Activated gamma-delta T cell treated with Interleukin-2 at 50 U/mL for 16 hours (primary cell): ENCODE measurements at places on chromosomes 2 and 18.

- DNase-seq, result no peak
These were observed 53.0 kb downstream of the EPAS1 start for GRCh38 chr2:46350029-46350689.

GRCh38 chr2:223090039-223090438 lies 38.0 kb downstream of the KCNE4 start:
- DNase-seq, result no peak

- no peak for DNase-seq
These were observed 34.8 kb downstream of the ABHD3 start for GRCh38 chr18:21669736-21670285.

- DNase-seq, result no peak
These were observed 288.7 kb downstream of the LPIN1 start for GRCh38 chr2:12035029-12035720.

GRCh38 chr2:134558208-134558830 lies 160.5 kb downstream of the TMEM163 start:
- DNase-seq, result no peak
